Amygdala (tissue), 56 donors: ENCODE measurements at places on chromosomes 6 and 20.

- no peak for DNase-seq
These were observed 62.8 kb upstream of the GTSF1L start for GRCh38 chr20:43789593-43789992.

- DNase-seq, result no peak
These were observed 9.9 kb upstream of the ARHGAP40 start for GRCh38 chr20:38591474-38592410.

GRCh38 chr6:127164036-127164435 is 45.6 kb downstream of the RSPO3 start:
- no peak for DNase-seq

GRCh38 chr6:46281110-46281509 is 110.3 kb upstream of the ENPP5 start:
- no peak for DNase-seq

GRCh38 chr6:2763876-2764540 is 1.2 kb upstream of the WRNIP1 start:
- no peak for DNase-seq

GRCh38 chr6:115882174-115882573 is 178.5 kb downstream of the FRK start:
- DNase-seq, result no peak
